ENCODE measurements at places on chromosomes 16 and 17. TPM values are rescaled to one million over a fixed set of nuclear protein-coding genes. Genes with fewer than 3 reads are reported as not detected.

The PSME3IP1 gene
- total RNA-seq = 51.3 TPM

The CHD3 gene
- 59.3 TPM for total RNA-seq

The PLCG2 gene
- total RNA-seq = 1.3 TPM

The PTX4 gene
- total RNA-seq = not detected

The TMEM88 gene
- total RNA-seq = 2.4 TPM

The PCGF2 gene
- 20.9 TPM for total RNA-seq

The C16orf86 gene
- total RNA-seq = 10.8 TPM

The SMTNL2 gene
- total RNA-seq = 16.9 TPM

The PRR15L gene
- total RNA-seq = not detected

The ASIC2 gene
- 1.4 TPM for total RNA-seq

The DECR2 gene
- total RNA-seq = 55.1 TPM

The TP53TG3F gene
- not detected for total RNA-seq

The SMIM5 gene
- not detected for total RNA-seq

The LRRC75A gene
- total RNA-seq = 1.5 TPM

The SLC6A4 gene
- total RNA-seq = under 0.01 TPM

The NDE1 gene
- 28.9 TPM for total RNA-seq

The CCDC137 gene
- total RNA-seq = 11.5 TPM

The OR1A1 gene
- not detected for total RNA-seq

The PPM1E gene
- 0.51 TPM for total RNA-seq

The TP53TG3C gene
- not detected for total RNA-seq

The MFAP4 gene
- total RNA-seq = 0.33 TPM

The WDR90 gene
- total RNA-seq = 23.1 TPM

The PRR35 gene
- not detected for total RNA-seq

The ASGR2 gene
- total RNA-seq = not detected

The KRT9 gene
- total RNA-seq = not detected

The WNK4 gene
- 6.7 TPM for total RNA-seq

The RGS11 gene
- total RNA-seq = 5.2 TPM

The SCIMP gene
- total RNA-seq = not detected

The CEP95 gene
- 11.4 TPM for total RNA-seq

The PHOSPHO1 gene
- total RNA-seq = not detected

The HS3ST3A1 gene
- total RNA-seq = 91.1 TPM

The CD300E gene
- total RNA-seq = not detected
